ENCODE measurements at places on chromosomes 5 and 9. TPM values are rescaled to one million over a fixed set of nuclear protein-coding genes. Genes with fewer than 3 reads are reported as not detected.

Gene EDIL3
- total RNA-seq, result 60.1 TPM

Gene ADAMTS6
- 32.3 TPM for total RNA-seq

Gene GGTA1
- not detected for total RNA-seq

Gene FAM170A
- total RNA-seq, result not detected

Gene SPATA31C1
- total RNA-seq, result not detected

Gene ADAMTS12
- 82.2 TPM for total RNA-seq

Gene PIP5K1B
- not detected for total RNA-seq

Gene PCDHGB4
- total RNA-seq, result 3.7 TPM

Gene CARD6
- total RNA-seq, result 6.3 TPM

Gene PTGES
- 47.7 TPM for total RNA-seq

Gene IL33
- 60.6 TPM for total RNA-seq

Gene CCNJL
- total RNA-seq, result 4.4 TPM

Gene ANKDD1B
- not detected for total RNA-seq

Gene GKAP1
- 0.39 TPM for total RNA-seq

Gene PCDHGA6
- 1.0 TPM for total RNA-seq

Gene TLR4
- total RNA-seq, result 0.64 TPM

Gene CYSRT1
- under 0.01 TPM for total RNA-seq

Gene ZFAND5
- 70.7 TPM for total RNA-seq

Gene PRR16
- total RNA-seq, result 12.0 TPM

Gene IL7R
- 0.48 TPM for total RNA-seq

Gene ZNF454
- 1.2 TPM for total RNA-seq

Gene PRRX2
- 31.1 TPM for total RNA-seq

Gene C5orf52
- total RNA-seq, result not detected

Gene PCDHGB2
- 3.0 TPM for total RNA-seq

Gene ADAMTS13
- 4.0 TPM for total RNA-seq

Gene MEF2C
- total RNA-seq, result 4.5 TPM

Gene C1QTNF2
- total RNA-seq, result 0.39 TPM

Gene KCNIP1
- total RNA-seq, result not detected

Gene SVEP1
- total RNA-seq, result 14.1 TPM

Gene MACROH2A1
- 170 TPM for total RNA-seq

Gene DCAF12
- total RNA-seq, result 26.6 TPM

Gene ADGRD2
- not detected for total RNA-seq

Gene TMEM174
- total RNA-seq, result not detected

Gene ORM2
- not detected for total RNA-seq

Gene ENC1
- total RNA-seq, result 49.5 TPM

Gene SIT1
- not detected for total RNA-seq

Gene ADRB2
- total RNA-seq, result 0.65 TPM

Gene SLC25A25
- 15.6 TPM for total RNA-seq

Gene ZNF462
- total RNA-seq, result 16.8 TPM

Gene BNC2
- 27.3 TPM for total RNA-seq

Gene BTNL9
- not detected for total RNA-seq
